ENCODE measurements at places on chromosomes 1 and 21.

DNA sequence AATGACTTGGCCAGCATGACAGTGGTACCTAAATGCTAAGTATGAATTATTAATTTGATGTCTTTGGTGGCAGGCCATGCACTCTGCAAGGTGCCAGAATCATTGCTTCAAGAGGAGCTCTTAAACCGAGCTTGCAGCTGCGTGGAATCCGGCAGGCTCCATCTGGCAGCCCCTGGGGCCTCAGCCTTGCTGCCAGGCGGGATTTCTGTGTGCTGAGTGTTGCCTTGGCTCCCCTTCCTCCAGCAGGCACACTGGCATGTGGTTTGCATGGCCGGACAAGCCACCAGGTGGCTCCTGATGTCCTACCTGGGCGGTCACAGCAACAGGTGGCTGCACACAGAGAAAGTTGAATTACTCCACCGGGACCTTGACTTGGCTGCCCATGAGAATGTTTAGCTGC, 155.4 kb downstream of the URB2 start:
- DNase-seq, result no peak

- no peak for DNase-seq
These were observed 21.9 kb upstream of the ARF1 start for GRCh38 chr1:228060458-228061190.

- DNase-seq, result no peak
These were observed 163.2 kb downstream of the TNR start for GRCh38 chr1:175579956-175580750.

DNA sequence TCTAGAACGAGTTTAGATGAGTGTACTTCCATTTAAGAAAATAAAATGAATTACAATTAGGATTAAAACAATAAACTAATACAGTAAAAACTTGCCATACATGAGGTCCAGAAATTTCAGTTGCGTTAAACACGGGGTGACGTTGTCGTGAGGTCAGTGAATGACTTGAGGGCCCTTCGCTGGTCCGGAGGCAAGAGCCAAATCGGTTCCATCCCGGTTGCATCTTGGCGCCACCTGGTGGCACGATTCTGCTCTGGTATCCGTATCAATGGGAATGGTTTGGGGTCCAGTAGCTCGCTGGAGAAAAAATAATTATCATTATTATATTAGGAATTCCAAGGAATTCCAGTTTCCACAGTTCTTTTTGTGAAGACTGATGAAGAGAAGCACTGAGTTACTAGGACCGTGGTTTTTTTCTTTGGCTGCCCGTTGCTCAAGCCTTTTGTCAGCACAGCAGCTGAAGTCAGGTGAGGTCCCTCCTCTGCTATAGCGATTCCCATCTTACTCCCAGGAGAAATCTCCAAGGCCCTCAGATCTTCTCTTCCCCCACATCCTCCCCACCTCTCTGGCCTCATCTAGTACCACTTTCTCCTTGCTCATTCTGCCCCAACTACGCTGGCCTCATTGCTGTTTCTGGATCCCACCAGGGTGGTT, 161.4 kb downstream of the SLC35F3 start:
- no peak for DNase-seq

- DNase-seq, result no peak
These were observed 97.6 kb downstream of the ZZZ3 start for GRCh38 chr1:77584884-77585283.

DNA sequence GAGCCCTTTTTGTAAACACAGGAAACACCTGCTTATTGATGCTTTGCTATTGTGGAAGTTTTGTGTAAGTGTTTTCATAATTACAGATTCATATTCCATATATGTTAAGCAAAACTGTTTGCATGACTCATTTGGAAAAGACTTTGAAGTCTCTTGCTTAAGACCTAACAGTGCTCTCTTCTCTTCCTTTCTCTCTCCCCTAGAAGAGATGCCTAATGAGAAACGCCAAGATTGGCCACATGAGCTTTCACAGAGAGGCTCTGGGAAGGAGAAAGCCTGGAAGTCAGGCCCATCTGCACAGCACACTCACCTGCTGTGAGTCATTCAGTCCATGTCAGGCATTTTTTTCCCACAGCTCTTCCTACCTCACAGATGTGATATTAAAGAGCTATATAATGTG, 101.6 kb upstream of the PALMD start:
- no peak for DNase-seq

- no peak for DNase-seq
These were observed 791 bp upstream of the CHI3L1 start for GRCh38 chr1:203187304-203187685.

DNA sequence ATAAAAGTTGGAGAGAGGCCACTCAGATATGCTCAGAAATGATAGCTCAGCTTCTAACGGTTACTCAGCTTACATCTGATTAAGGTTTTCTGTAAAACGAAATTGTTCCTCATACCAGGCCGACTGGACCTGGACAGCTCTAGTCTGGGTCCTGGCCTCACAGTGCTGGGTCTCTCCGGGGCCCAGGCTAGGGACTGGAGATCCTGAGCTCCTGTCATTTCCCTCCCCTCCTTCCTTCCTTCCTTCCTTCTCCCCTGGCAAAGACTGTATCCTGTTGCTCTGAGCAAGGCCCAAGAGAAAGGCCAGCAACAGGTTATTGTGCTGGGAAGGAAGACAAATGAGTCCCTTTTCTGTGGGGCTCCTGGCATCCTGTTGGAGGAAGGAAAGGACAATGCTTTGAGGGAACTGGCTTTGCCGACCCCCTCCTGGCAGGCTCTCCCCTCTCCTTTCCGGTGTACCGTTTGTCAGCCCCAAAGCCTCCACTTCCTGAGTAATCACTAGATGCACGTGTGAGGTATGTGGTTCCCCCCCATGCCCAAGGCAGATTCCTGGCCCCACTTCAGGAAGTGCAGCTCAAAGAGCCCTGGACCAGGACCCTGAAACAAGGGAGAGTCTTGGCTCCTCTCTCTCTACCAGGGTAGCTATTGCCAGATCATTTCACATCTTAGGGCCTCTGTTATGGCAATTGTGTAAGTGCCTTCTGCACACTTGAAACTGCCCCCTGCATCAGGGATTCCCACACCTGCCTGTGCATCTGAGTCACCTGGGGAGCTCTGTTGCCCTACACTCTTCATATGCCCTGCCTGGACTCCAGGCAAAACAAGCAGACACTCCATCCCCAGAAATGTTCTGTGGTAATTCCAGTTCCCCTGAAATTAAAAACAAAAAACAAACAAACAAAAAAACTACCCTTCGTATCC, 212.7 kb upstream of the FGGY start:
- DNase-seq, result no peak

GRCh38 chr1:235147269-235147668, 13.8 kb downstream of the RBM34 start:
- no peak for DNase-seq

GRCh38 chr1:154845879-154846278, 24.2 kb downstream of the KCNN3 start:
- no peak for DNase-seq

- DNase-seq, result no peak
These were observed 42.9 kb upstream of the TMCO2 start for GRCh38 chr1:40204856-40205255.

DNA sequence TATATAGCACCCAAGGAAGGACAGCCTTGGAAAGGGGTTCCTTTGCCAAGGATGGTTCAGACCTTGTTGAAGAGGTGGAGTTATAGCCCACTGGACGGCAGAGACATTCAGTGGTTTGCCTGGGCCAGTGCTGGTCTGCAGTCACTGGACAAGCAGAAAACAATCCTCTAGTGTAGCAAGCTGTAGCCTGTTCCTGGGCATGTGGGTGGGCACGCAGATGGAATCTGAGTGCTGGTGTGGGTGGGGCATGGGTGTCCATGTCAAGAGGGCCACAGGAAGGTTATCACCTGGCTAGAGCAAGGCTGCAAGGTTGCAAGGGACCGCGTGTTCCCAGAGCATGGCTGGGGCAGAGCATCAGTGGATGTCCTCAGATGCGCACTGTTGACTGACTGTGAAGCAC, 244.7 kb downstream of the PTPRU start:
- no peak for DNase-seq

GRCh38 chr1:178189814-178190213, 95.9 kb downstream of the RASAL2 start:
- no peak for DNase-seq
